Renal pelvis (tissue), 12 donors: ENCODE measurements at places on chromosomes 5 and 9.

- no peak for DNase-seq
Measured at GRCh38 chr5:132387640-132388117, 18.2 kb downstream of the SLC22A5 start.

DNA sequence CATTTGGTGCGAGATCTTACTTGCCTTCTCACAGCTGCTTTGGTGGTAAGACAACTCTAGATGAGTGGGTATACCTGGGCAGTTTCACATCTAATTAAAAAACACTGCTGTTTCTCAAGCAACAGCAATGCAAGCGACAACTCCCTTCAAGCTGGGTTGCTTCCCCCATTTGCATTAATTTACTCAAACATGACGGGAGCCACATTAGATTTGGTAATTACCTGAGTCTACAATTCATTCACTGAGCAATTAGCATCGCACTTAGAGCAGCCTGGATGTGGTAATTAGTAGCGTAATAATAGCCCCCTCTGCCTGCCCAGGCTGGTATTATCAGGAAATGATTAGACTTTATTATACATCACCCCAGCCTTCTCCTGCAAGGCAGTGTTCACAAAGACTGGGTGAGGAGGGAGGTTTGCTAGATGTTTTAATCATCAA, 73.4 kb downstream of the FBXO38 start:
- DNase-seq: peak; percentile 23

DNA sequence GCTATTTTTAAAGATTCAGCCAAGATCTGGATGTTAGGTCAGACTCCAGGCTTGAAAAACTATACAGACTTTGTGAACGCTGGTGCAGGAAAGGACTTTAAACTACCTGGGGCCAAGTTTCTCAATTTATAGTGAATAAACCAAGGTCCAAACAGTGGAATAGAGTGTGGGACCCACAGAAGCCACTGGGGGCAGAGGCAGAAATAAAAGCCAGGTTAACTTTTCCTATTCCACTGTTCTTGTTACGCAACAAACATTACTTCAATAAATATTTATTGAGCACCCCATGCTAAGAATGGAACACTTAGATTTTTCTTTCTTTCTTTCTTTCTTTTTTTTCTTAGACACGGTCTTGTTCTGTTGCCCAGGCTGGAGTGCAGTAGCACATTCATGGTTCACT, 11.0 kb upstream of the HAVCR1 start:
- no peak for DNase-seq

GRCh38 chr5:103101079-103101750, 18.7 kb downstream of the GIN1 start:
- no peak for DNase-seq

- DNase-seq: peak; percentile 4
Measured at GRCh38 chr9:78325343-78325742, 28.4 kb downstream of the PSAT1 start.

DNA sequence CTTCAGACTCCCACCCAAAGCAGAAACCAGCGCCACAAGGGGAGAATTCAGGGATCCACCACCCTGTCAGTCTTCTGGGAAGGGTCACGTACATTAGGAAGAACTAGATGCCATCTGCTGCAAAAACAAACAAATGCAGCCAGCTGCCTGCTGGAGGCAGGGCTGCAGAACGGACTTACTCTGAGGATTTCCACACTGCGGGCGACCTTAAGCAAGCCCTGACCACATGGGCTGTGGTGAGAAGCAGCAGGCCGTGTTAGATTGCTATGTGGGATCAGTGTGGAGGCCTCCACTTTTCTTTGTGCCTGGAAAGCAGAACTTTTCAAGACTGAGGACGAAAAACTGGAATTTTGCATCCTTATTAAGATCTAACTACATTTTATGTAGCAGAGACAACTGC, 13.4 kb upstream of the LTC4S start:
- DNase-seq: no peak

DNA sequence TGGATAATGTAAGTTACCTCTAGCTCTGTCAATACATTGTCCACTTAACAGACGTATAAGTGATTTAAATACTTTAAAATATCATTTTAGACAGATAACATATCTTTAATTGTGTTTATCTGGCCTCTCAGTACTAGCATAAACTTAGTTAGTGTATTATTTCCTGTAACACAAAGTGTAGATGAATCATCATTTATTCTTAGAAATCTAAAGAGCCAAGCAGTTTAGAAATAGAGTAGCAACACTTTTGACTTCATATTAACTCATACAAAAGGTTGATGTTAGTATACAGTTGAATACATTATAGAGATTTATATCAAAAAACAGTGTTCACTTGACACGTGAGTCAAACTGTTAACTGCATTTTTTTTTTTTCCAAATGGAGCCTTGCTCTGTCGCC, 18.0 kb downstream of the NCBP1 start:
- DNase-seq: no peak
